NK-92 treated with Interleukin-12 subunit alpha and Interleukin-12 subunit beta, amount 100 ng/mL, for 24 hours (cell line): ENCODE measurements at places on chromosomes 13 and 19.

DNA sequence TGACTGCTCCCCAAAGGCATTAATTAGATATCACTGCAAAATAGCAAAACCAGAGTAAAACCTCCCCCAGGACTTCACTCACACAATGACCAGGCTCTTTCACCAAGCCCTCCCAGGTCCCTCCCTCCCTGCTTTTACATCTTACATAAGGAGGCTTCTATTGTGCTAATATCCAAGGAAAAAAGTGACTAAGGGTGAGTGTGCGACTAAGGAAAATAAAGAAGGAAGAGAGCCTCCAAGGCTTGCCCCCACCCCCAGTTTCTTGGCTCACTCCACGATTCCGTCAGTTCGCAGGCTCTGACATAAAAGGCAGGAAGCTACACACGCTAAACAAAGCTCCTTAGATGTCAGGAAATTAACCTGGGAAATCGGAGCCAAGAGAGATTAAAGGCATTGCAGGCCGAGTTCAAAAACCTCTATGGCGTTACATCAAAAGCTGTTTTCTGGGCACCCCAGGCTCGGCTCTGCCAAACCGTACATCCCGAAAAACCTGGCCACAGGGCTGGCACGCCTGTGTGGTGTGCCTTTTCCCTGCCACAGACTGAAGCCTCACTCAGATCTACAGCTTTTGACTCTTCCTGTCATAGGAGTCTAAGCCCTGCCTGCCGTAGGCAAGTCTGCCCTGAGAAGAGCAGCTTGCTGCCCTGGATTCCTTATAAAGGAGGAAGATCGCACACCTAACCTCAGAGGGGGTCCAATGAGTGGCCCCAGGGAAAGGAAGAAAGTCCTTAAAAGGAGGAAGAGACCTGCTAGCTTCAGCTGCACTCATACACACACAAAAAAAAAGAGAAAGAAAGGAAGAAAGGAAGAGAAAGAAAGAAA, 67.0 kb upstream of the SERP2 start:
- DNase-seq, result no peak

GRCh38 chr13:95137096-95137495, 164.2 kb downstream of the ABCC4 start:
- no peak for DNase-seq

DNA sequence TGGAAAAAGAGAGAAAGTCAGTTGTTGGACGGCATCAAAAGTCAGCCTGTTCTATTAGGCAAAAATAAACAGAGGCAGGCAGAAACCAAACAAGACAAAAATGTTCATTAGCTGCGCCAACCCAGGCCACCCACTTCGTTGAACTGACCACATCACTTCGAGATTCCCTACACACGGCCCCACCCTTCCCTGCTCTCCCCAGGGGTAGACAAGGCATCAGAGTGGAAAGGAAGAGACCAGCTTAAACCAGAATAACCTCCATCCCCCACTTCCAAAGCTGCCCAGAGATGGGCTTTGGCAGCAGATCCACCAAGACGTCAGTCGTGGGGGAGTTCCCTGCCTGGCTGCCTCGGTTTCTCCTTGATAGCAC, 204.6 kb upstream of the TSHZ3 start:
- no peak for DNase-seq

DNA sequence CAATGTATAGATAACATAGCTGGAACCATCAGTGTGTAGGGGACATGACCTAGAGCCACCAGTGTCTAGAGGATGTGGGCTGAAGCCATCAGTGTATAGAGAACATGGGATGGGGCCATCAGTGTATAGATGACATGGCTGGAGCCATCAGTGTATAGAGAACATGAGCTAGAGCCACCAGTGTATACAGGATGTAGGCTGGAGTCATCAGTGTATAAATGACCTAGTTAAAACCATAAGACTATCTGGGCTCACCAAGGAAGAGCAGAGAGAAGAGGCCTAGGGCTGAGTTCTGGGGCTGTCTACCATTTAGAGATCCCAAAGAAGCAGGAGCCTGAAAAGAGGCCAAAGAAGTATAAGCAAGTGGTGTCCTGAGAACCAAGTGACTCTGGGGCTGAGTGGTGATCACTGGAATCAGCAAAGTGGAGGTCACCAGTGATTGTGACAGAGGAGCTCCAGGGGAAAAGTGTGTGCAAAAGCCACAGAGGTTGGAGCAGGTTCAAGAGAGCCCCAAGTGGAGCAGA, 41.0 kb downstream of the RFX2 start:
- DNase-seq, result no peak

DNA sequence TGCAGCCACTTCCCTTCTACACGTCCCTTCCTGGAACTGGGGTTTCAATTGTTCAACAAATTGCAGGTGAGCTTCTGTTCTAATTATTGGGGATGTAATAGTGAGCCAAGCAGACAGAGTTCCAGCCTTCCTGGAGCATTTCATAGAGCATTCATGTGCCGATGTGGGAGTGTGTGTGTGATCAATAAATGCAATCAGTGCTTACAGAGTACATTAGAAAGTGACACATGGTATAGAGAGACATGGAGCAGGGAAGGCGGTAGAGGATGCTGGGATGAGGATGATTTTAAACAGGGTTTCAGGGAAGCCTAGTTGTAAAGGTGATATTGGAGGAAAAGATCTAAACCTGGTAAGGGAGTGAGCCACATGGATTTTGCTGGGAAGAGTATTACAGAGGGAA, 21.7 kb upstream of the PCDH8 start:
- no peak for DNase-seq
